Glomerular endothelial cell (primary cell): ENCODE measurements at places on chromosomes 12 and 14. TPM values are rescaled to one million over a fixed set of nuclear protein-coding genes. Genes with fewer than 3 reads are reported as not detected.

DNA sequence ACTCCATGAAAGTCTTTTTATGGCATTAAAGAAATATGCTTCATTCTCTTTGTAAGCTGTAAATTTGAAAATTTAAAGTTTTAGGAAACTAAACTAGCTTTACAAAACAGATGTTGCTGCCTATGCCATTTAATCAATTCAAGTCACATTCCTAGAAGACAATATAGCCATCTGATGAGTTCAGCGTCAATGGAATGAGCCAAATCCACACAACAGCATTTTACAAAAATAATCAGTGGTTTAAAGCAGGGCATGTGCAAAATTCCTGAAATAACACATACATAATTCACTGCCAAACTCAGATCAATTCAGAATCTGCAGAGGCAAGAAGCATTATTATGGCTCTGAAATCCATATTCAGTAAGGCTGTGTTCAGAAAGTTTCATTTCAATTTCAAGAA is 75.6 kb downstream of the MED13L start:
- no peak for DNase-seq

The SPTB gene
- 0.10 and 0.23 TPM in 2 replicates for total RNA-seq

The IL22 gene
- not detected in 2 replicates for total RNA-seq

The SLC6A15 gene
- total RNA-seq, result 2.4 and 10.0 TPM in 2 replicates

DNA sequence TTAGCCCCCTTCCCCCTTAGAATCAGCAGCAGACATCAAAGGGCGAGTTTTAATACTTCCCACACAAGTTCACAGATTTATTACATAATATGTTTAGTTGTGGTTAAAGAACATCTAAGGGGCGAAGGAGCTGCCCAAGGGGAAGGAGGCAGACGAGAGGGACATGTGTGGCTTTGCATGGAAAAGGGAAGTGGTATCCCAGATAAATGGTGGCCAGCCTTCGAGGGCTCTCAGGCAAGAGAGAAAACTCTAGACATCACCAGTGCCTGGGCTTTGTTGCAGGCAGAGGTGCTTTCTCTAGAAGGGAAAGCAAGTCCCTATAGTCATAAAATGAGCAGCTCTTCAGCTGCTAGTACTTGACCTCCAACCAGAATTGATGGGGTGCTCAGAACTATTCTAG is 121.2 kb downstream of the CACNA1C start:
- DNase-seq, result no peak

The SCN8A gene
- 2.0 and 7.1 TPM in 2 replicates for total RNA-seq

The SSTR1 gene
- total RNA-seq, result 0.63 and 2.5 TPM in 2 replicates

GRCh38 chr12:113232089-113232839 is 11.0 kb downstream of the TPCN1 start:
- DNase-seq, result no peak

DNA sequence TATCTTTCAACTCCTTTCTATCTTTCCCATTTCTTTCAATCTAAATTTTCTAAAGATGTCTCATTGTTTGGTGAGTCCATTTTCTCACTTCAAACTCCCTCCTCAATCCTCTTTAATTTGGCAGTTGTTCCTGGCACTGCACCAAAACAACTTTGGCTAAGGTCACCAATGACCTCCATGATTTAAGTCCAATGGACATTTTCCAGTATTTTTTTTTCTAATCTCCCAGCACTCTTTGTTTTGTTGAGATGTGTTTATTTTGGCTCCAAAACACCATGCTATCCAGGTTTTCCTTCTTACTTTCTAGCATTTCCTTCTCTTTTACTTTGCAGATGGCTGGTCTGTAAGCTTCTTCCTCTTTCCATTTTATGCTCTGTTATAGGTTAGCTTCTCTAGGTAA is 42.5 kb upstream of the OTOGL start:
- DNase-seq, result peak; percentile 69

DNA sequence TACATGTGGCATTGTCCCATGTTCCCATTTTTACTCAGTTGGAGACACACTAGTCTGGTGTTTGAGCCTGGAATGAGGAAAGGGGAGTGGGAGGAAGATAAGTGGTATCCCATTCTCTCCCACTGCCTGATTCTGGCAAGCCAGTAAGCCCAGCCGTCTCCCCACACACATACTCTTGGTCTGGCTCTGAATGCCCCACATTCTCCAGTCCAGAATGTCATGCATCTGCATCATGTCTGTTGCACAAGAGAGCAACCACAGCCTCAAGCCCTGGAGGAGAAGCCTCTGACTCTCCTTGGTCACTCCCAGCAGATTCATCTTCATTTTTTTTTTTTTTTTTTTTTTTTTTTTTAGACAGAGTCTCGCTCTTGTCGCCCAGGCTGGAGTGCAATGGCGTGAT is 48.0 kb downstream of the DRAM1 start:
- no peak for DNase-seq

- DNase-seq, result no peak
These were observed 98.3 kb downstream of the PTGER2 start for GRCh38 chr14:52412426-52412825.

DNA sequence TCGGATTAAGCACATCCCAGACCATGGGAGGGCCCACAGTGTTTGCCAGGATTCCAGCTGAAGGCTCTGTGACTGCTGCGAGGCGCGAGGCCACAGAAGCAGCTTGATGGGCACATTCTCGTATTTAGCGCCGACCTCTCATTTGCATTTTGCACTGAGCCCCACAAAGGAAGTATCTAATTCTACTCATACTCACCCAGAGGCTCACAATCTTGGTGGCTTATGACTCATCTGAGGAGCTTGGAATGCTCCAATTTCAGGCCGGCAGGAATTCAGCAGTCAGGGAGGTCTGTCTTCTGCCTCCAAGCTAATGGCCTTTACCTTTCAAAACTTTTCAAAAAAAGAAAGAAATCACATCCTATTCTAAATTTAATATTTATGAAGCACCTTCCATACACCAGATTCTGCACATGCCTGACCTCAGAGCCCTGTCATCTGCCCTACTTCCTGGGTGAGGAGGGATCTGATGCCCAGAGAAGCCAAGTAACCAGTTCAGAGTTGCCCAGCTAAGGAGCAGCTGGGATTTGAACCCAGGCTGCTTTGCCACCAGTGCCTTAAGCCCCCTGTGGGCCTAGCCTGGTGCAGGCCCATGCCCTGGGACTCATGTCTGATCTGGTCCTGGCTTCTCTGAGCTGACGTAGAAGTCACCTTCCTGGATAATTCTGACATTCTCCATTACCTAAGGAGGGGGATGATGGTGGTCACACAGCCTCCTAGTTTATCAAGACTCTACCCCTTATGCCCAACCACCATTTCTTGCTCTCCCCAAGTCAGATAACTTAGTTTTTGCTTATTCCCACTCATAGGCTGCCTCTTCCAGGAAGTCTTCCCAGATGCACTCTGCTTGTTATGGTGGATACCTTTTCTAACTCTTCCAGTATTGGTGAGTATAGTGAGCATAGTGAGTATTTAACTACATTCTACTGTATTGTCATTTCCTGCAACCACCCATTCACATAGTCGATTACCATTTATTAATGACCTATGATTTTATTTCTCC is 198.9 kb downstream of the RBM19 start:
- no peak for DNase-seq

The KRT6A gene
- total RNA-seq, result not detected in 2 replicates

The IL25 gene
- not detected in 2 replicates for total RNA-seq

DNA sequence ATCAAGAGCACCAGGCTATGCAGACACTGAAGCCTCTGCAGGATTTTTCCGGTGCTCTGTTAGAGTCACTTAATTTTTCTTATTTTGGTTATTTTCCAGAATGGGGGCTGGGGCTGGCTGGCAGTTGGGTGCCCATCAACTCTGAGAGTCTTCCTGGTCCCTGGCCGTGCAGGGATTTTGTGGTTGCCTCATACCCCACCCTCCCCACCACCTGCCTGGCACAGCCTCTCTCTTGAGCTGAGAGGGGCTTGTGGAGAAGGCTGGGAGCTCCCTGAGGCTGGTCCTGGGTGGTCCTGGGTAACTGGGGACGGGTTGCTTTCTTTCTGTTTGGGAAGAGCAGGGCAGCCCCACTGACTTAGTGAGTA is 23.3 kb downstream of the LRTM2 start:
- no peak for DNase-seq

DNA sequence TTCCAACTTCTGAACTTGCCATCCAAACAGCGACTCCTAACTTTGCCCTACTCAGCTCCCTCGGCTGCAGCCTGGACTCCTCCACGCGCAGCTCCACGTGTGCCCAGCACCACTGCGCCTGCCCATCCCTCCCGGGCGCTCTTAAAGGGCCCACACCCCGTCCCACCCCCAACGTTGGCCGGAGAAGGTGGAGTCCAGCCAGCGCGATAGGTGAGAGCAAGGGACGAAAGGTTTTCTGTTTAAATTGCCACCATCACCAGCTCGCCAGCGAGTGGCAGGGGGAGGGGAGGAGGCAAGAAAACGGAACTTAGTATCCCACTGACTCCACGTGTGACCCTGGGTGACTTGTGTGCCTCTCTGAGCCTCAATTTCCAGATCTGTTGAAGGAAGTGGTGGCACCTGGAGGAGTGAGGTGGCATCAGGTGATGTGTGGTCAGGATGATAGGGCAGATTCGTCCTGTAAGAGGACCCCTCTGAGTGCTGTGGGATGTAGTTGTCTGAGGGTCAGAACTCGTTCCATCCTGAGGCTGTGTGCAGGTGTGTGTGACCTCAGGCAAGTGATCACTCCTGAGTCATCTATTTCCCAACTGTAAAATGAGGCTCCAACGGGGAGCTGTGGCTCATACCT is 59.7 kb downstream of the TRPV4 start:
- no peak for DNase-seq

GRCh38 chr12:98733667-98734350 is 88.7 kb downstream of the APAF1 start:
- DNase-seq, result no peak

DNA sequence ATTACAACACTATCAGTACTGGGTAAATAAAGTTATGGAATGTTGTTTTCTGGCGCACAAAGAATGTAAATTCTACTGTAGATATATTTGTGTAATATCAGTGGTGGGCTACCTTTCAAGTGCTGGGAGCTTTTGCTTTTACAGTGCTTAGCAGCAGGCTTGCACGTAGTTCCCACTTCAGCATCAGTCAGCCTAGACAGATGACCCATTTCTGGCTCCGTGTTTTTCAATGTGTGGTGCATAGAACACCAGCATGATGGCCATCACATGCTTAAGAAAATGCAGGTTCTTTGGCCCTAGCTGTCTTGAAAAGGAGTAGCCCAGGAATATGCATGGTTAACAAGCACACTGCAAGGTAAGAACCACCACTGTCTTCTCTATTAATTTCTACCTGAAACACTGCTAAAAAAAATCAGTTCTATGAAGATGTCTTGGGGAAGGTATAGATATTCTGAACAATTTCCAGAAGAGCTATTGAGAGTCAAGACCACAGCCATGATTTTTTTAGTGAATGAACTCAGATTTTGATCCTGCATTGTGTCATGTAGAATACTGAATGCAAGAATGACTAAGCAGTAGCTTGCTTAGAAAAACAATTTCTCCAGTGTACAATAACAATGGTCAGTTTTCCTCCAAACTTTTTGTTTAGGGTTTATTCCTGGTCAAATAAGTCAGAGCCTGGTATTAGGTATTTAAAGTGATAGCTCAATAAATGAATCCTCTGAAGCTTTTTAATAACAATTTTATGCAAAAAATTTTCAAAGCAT is 195.7 kb downstream of the AKAP6 start:
- DNase-seq, result no peak

The NAV3 gene
- 16.5 and 40.1 TPM in 2 replicates for total RNA-seq

DNA sequence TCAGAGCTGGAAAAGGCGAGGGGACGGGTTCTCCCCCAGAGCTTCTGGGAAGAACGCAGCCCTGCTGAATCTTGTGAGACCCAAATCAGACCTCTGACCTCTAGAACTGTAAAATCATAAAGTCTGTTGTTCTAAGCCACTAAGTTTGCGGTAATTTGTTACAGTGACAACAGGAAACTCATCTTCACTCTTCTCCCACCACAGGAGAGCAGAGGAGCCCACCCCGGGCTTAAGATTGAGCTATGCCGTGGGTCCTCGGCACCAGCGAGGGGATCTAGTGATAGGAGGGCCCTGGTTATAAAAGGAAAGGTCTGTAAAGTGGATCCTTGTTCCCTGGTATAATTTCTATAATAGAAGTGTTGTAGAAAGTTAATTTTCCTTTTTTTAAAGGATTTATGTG is 7.6 kb downstream of the MLXIP start:
- DNase-seq, result no peak

GRCh38 chr14:64340560-64341196 is 46.5 kb upstream of the ESR2 start:
- no peak for DNase-seq

- DNase-seq, result no peak
These were observed 242.5 kb upstream of the ATP2B1 start for GRCh38 chr12:89951050-89951693.

The ARHGAP9 gene
- 0.18 and 0.24 TPM in 2 replicates for total RNA-seq

The KRT82 gene
- not detected in 2 replicates for total RNA-seq

DNA sequence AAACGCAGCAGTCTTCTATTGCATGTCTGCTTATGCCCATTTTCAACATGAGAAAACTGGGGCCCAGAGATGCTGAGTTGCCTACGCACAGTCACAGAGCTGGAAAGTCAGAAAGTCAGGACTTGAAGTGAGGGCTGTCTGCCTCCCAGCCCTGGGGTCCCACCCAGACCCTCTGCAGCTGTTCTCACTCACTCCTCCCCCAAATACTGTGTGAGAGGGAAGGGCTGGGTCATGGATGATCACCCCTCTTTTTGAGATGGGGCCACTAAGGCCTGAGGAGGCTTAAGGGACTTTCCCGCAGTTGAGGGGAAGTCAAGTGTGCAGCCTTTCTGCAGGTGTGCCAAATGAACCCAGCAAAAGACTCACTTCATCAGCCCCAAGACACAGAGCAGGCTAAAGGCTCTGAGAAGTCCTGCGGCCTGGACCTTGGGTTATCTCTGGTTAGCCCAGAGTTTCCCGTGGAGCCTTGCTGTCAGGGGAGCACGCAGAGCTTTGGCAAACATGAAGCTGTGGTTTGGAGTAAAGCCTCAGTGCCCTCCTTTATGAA is 18.7 kb downstream of the DTX1 start:
- no peak for DNase-seq

DNA sequence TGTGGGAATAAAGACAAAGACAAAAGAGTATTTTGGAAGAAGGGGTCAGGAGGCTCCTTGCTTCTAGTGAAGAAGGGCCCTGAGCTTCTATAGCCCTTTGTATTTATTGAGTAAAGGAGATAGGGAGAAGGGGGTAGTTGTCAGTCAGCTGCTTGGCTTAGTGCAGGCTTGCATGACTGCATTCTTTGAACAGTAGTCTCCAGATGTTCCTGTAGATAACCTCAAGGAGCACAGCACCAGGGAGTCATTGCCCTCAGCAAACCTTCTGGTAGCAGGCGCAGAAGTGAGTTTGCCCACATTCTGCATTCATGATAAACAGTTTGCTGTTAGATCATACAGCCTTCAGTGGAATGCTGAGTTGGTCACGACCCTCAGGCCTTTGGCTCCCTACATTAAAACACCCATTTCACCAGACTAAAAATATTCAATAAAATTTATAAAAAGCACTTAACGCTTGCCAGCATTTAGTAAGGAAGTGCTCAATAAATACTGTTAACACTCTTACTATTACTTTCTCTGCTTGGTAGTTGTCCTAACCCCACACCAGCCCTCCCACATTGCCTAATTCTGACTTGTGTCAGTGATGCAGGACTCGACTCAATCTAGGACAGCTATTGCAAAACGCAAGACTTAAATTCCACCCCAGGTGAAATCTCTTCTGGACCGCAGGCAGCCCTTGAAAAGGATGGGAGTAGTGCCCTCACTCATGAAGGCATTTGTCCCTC is 3.0 kb upstream of the DHRS4 start:
- no peak for DNase-seq

The CISTR gene
- not detected in 2 replicates for total RNA-seq

The ZNF891 gene
- 0.39 and 1.7 TPM in 2 replicates for total RNA-seq
